Chondrocyte (in vitro differentiated cells): ENCODE measurements at places on chromosomes 5 and 9. TPM values are rescaled to one million over a fixed set of nuclear protein-coding genes. Genes with fewer than 3 reads are reported as not detected.

The TMEM215 gene
- not detected in 3 replicates for total RNA-seq

The GMCL2 gene
- not detected in 3 replicates for total RNA-seq

The MACIR gene
- 10.2 to 16.9 TPM (median 16.0 TPM) in 3 replicates for total RNA-seq

GRCh38 chr9:91768507-91768906, 181.5 kb downstream of the ROR2 start:
- DNase-seq, result no peak
- no peaks in the 10 kb centered on the region for H3K27me3 ChIP-seq
- H3K36me3 ChIP-seq, result peaks cover 8% of the 10 kb centered on the region
- H3K4me3 ChIP-seq, result no peak overlapping the region
- H3K4me1 ChIP-seq, result peaks cover 38% of the 10 kb centered on the region
- H3K27ac ChIP-seq, result no peak overlapping the region

GRCh38 chr9:18358325-18358724, 115.6 kb upstream of the ADAMTSL1 start:
- H3K4me1 ChIP-seq, result peaks cover 18% of the 10 kb centered on the region
- H3K36me3 ChIP-seq, result no peaks in the 10 kb centered on the region
- H3K27ac ChIP-seq, result no peak overlapping the region
- no peak for DNase-seq
- H3K27me3 ChIP-seq, result no peaks in the 10 kb centered on the region

DNA sequence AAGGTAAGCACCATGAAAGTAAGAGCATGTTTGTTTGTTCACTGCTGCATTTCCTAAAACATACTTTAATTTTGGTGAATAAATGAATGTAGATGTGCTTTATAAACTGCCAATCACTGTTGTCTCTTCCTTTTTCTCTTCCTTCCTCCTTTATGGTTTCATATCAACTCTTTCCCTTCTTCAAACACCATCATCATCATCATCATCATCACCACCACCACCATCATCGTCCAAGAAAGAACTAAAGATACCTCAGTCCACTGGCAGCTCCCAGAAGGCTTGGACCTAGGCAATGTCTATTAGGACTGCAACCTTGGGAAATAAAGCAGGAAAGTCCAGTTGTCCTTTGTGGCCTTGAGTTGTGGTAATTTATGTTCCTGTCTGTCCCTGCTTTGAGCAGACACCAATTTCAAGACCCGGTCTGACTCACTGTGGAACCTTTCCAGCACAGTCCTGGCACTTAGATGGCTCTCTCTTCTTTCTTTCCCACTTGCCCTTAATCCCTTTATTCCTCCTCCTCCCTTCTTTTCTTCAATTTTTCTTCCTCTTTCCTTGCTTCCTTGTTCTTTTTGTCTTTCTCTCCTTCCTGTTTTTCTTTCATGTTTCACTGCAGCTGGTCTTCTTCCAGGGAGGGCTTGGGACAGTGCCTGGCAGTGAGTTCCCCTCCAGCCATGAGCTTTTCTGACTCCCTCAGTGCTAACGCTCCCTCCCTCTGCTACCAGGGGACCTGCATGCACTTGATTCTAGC, 99.3 kb downstream of the ANGPTL2 start:
- H3K4me3 ChIP-seq, result no peak overlapping the region
- no peaks in the 10 kb centered on the region for H3K36me3 ChIP-seq
- H3K4me1 ChIP-seq, result peaks cover 19% of the 10 kb centered on the region
- no peak for DNase-seq
- no peaks in the 10 kb centered on the region for H3K27me3 ChIP-seq
- H3K27ac ChIP-seq, result peak overlapping the region; percentile 13

GRCh38 chr9:134304261-134304660, 22.0 kb upstream of the RXRA start:
- H3K4me3 ChIP-seq, result no peak overlapping the region
- H3K27me3 ChIP-seq, result peaks cover 6% of the 10 kb centered on the region
- peak; percentile 58 for DNase-seq
- H3K4me1 ChIP-seq, result no peaks in the 10 kb centered on the region
- H3K36me3 ChIP-seq, result peaks cover 2% of the 10 kb centered on the region
